ENCODE measurements at places on chromosomes 12 and 14.

DNA sequence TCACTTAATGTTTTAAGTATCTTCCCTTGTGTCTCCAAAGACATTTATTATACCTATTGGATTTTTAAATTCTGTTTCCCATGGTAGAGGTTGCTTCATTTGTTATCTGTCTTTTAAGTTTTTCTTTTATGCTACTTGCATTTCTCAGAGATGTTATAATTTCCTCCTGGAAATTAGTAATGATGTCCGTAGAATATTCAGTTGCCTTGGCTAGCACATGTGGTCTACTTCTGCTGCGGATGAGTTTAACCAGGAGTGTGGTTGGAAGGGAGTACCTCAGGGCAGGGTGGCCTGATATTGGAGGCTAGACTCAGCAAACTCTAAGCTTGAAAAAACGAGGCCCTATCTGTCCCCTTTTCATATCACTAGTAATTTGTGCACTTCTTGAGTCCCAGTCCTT, 8.8 kb upstream of the EVL start:
- no peak for DNase-seq

DNA sequence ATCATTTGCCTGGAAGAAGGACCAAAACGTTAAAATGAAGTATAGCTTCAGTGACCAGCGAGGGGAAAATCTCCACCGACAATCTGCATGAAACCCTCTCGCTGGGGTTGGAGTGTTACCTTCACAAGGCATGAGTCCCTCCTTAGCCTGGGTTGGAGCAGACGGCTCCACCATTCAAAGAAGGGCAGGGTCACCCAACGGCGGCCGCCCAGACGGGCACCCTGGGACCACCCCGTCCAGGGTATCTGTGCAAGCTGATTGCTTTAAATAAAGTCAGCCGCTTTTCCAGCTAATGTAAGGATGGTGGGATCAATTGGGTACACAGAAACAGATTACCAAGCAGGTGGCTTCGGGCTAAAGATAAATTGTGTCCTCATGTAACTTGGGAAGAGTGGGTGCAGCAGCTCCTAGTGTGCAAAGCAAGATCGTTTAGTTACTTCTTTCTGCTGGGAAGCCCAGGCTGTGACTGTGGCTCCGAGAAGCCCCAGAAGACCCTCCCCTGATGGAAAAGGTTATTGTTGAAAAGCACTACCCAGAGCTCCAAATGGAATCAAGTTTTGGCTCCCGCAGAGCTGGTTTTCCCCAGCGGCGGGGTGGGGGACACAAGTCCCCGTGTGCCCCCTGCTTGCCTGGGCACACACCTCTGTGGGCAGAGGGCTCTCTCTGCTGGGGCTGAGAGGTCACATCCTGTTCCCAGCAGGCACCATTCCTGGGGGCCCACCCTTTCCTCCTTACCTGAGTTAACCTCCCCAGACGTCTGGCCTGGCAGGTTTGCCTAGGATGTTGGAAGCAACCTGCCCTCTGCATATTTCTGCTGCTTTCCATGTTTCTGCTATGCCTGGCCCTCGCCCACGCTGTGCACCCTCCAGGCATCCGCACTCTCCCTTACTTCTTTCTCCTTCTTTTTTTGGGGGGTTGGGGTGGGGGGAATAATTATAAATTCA, 318.6 kb upstream of the DIO3 start:
- DNase-seq, result no peak

DNA sequence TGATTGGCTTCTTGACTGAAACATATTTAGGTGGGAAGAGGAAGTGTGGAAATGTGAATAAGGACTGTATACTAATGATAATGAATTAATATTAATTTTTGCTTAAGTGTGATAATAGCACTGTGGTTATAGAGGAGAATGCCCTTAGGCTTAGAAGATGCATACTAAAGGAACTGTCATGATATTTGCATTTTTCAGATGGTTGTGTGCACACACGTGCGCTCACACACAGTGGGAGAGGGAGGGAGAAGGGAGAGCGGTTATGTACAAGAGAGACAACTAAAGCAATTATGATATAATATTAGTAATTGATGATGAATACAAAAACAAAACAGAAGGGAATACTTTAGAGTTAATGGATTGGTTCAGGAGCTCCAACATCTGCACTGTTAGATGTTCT, 54.2 kb downstream of the RCOR1 start:
- DNase-seq, result no peak

DNA sequence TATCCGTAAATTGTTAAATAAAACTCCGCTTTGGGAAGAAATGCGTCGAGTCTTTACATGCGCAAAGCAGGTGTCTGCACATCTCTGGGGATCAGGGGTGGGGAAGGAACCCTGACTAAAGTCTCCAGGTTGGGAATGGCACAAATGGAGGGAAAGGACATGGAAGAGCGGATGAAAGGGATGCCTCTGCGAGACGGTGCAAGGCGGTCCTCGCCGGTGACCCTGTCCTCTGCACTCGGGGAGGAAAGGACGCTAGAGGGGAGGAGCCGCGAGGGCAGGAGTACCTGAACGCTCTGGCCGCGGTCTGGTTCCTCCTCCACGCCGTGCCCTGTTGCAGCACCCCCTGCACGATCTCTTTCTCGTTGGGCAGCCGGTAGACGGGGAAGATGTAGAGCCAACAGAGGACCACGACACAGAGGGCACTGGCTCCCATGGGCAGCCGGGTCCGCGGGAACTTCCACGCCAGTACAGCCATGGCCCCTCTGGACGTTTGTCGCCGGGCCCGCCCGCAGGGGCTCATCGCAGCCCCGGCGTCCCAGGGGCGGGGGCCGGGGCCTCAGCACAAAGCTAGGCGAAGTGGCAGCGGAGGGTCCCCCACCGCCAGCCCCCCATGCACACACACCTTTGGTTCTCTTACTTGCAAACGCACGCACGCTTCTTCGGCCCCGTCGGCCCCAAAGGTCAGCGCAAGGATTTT, 646 bp downstream of the ST8SIA1 start:
- DNase-seq, result no peak

DNA sequence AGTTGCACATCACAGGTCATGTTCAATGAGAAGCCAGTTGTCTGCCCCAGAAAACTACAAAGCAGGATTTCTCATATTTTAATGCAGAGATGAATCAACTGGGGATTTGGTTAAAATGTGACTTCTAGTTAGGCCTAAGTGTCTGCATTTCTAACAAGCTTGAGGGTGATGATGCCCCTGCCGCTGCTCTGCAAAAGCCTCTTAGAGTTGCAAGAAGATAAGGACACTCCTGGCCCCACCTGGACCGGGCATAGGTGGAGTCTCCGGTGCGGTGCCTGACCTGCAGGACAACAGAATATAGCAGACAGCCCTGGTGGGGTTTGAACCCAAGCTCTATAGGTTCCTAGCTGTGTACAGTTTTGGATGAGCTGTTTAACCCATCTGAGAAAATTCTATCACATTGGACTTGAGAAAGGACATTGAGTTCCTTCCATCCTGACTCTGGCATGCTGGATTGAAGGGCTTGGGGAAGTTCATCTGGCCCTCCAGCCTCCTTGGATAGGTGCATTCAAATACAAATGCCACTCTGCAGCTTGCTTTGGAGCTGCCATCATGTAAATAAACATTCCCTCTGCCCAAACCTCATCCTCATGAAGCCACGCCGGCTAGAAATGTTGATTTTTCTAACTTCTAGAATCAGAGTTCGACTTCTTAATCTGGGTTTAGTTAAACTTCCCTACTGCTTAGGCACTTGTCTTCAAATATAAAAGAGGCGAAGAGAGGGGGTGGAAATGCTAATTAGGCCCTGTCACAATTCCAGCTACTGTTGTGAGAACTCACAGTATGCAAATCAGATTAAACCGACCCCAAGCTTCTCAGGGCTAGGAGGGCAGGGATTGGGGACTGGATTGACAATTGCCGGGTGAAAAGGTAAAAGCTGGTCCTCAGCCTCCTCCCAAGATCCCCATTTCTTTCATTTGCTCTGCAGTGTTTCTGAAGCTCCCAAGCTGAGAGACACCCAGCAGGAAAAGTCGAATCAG, 1225.6 kb downstream of the VRK1 start:
- DNase-seq, result peak; percentile 17

DNA sequence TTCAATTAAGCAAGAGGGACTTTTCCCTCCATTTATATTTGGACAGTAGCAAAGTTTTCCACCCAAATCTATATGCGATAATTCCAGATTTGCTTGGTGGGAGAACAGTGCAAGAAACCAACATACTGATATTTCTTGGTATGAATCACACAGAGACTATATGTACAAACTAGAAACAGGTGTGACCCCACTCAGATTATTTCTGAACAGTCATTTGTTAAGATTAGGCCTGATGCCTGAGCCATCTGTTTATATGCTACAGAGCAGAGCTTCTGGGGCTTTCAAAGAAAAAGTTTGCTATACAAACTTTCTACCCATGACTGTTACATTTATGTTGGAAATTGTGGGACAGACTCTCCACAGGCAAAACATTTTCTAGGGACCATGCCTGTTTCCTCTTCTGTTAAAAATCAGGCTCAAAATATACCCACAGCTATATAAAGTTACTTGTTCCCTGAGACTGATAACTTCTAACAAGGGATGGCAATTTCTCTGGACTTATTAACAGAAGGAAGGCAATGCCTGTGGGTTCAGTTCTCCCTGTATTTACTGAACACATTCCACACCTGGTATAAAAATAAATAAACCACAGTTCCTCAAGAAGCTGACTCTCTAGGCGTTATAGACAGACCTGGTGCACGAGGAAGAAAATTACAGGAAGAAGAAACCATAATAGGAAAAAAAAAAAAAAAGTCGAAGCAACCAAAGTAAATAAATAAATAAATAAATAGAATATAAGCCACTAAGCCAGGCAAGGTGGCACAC, 8.0 kb downstream of the PTPN21 start:
- DNase-seq, result no peak

DNA sequence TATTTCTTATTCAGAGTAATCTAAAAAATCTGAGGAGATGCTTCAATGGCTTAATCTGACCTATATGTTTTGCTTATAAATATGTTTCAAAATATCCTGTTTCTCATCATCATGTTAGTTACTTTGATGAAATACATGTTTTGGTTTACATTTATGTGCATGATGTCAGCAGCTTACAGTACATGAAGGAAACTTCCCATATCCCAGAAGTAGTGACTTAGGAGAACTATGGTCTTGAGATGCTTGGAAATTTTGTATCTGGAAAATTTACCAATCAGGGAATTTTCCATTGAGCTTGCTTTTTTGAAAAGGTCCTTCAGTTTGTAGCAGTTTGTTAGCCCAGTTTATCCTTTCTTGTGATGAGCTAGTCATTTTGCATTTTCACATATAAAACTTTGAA, 73.3 kb downstream of the RASSF8 start:
- no peak for DNase-seq

- no peak for DNase-seq
Measured at GRCh38 chr14:77245820-77246219, 25.2 kb downstream of the NGB start.

GRCh38 chr12:19998961-19999804, 369.2 kb upstream of the PDE3A start:
- peak; percentile 40 for DNase-seq

DNA sequence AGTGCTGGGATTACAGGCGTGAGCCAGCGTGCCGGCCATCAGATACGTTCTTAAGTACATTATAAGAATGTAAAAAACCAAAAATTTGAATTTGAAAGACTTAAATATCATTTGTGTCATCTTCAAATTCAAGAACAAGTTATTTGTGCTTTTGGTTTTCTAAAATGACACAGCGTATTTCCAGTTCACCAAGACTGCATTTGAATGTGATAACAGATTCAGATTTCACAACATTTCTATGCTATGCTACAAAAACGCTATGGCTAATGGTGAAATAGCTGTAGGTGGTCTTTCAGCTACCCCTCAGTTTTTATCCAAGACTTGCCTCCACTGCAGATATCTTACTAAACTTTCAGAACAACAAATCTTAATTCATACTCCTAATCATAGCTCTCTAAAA, 46.7 kb downstream of the APPL2 start:
- no peak for DNase-seq

DNA sequence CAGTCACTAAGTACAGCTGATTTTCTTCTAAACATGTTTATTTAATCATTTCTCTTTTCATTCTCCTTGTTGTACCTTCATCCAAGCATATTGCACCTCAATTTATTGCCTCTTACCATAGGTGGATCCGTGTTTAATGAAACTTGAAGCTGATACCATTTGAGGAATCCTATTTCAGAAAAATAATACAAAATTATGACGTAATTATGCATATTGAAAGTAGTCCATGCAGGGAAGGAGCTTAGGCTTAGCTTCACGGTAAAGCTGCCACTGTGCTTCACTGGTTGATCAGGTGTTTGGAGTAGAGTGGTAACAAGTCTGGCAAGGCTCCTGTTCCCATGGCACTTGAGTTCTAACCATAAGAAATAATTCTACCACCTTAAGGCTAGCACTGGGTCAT, 61.0 kb upstream of the CLEC14A start:
- no peak for DNase-seq

GRCh38 chr12:90355711-90356355, 599.1 kb downstream of the CCER1 start:
- DNase-seq, result no peak

DNA sequence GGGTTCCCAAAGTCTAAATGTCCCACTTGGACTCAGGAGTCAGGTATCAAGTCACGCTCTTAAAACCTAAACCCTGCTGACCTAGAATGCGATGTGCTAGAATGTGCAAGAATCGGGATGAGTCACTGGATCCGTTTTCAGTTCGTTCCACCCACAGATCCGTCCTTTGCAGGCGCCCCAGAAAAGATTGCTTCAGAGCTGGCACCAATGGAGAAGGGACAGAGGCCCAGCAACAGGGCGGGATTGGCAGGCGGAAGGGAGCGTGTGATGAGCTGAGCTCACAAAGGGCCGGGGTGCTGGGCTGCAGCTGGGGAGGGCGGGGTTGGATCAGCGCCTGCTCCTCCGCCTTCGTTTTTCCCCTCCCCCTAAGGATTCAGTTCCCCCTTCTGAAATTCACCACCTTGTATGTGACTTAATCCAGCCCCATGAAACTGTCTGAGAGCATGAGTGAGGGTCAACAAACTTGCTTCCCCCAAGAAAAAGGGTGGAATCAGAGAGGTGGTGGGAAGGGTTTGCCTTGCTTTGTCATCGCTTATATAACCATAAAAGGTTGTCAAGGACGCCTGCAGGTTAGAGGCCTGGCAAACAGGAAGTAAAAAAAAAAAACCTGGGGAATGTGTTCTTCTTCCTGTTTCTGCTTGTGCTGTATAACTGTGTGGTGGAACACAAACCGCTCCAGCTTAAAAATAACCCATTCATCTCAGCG, 2.8 kb upstream of the UBC start:
- DNase-seq, result peak; percentile 100

DNA sequence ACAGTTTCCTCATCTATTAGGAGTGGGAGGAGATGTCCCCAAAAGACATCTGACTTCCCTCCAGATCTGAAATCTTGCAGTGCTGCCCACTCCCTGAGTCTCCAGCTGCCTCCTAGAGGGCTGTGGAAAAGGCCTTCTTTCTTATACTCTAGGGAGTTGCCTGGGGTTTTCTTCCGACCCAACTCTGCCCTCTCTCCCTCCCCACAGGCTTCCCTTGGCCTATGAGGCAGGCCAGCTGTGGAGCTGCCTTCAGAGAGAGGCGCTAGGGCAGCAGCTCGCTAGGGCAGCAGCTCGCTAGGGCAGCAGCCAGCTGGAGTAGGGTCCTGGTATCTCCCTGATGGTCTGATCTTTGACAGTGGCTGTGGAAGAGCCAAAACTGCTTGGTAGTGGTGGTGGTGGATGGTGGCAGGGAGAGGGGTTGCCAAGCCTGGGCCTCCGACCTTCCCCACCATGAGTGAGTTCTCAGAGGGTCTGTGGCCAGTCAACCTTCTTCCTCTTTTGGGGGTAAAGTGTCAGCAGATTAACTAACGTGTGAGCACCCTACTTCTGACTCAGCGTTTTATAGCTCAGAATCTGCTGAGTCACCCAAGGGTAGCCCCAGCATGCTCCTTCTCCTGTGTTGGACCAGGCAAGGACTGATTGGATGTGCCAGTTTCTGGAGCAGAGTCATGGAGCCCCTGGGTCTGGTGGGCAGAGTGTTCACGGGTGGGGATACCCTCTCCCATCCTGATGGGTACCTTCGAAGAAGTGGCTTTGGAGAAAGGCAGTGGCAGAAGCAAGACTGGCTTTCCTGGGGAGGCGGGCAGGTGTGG, 2.3 kb downstream of the SLC48A1 start:
- no peak for DNase-seq
